ENCODE measurements at places on chromosomes 12 and 14. TPM values are rescaled to one million over a fixed set of nuclear protein-coding genes. Genes with fewer than 3 reads are reported as not detected.

GRCh38 chr14:25086821-25087396, 37.0 kb upstream of the STXBP6 start:
- H3K36me3 ChIP-seq, result no peaks in the 10 kb centered on the region
- no peak overlapping the region for H3K4me3 ChIP-seq
- DNase-seq, result no peak
- no peak overlapping the region for H3K27ac ChIP-seq

GRCh38 chr12:7497661-7498060, 5.9 kb downstream of the CD163 start:
- H3K27me3 ChIP-seq, result no peaks in the 10 kb centered on the region
- no peak overlapping the region for H3K4me3 ChIP-seq
- no peak overlapping the region for H3K27ac ChIP-seq
- no peaks in the 10 kb centered on the region for H3K36me3 ChIP-seq
- DNase-seq, result no peak

DNA sequence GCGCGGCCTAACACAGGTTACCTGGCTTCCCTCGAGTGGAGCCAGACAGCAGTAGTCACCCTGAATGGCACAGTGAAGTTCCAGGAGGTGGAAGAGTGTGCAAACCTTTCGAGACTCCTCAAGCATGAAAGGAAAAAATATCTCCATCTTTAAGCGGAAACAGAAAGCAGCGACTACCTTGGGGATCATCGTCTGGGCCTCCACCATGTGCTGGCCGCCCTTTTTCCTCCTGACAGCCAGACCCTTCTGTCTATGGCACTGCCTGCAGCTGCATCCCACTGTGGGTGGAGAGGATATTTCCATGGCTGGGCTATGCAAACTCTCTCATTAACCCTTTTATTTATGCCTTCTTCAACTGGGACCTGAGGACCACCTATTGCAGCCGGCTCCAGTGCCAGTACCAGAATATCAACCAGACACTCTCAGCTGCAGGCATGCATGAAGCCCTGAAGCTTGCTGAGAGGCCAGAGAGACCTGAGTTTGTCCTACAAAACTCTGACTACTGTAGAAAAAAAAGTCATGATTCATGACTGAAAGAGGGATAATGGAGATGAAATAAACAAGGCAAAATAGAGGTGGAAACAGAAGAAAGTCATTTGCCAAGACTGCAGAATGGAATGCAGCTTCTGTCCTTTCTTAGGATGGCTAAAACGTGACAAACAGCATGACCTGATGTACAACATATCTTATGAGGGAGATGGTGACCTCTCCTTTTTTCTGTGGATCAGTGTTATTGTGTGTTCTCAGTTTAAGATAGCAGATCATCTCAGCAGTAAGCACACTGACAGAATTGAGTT, 2.4 kb upstream of the HEBP1 start:
- H3K36me3 ChIP-seq, result no peaks in the 10 kb centered on the region
- no peak overlapping the region for H3K27ac ChIP-seq
- no peak for DNase-seq
- peaks cover 23% of the 10 kb centered on the region for H3K4me1 ChIP-seq
- no peak overlapping the region for H3K4me3 ChIP-seq

DNA sequence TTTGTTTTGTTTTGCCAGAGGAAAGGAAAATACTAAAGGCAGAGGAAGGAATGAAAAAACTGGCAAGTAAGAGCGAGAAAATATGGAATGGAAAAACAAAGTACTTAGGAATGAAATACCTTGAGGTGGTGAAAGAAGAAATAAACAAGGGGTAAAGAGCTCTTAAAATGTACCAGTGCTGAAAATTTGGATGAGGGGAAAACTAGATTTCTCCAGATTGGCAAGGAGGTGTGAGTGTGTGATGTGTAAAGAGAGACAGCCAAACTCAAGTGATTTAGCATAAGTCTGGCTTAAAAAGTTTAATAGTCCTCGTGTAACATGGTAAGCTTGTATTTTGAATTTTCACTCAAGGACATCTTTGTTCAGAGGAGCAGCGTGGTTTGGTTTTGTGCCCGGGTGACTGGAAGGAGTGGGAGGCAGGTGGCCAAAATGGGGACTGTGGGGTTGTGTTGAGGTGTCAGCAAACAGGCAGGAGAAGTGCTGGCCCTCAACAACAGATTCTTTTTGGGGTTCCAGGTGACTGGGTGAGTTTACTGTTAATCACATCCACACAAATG, 102.7 kb downstream of the DACT1 start:
- DNase-seq, result peak; percentile 43
- H3K27ac ChIP-seq, result no peak overlapping the region
- no peaks in the 10 kb centered on the region for H3K27me3 ChIP-seq
- no peak overlapping the region for H3K4me3 ChIP-seq

DNA sequence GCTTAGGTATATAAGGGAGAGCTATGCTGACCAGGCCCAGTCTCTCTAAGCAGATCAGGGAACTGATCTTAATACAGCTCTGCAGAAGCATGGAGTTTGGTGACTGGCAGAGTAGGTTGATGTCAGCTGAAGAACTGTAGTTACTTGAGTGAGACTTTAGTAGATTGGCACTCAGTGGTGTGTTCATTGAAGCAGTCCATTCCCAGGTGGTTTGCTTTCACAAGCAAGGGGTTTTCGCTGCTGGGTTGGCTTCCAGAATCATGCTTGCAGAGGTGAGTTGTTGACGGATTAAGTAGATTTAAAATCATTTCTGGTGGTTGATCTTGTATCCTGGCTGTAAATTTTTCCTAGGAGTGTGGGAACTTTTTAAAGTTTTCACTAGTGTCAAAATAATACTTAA, 6.5 kb upstream of the DHRS7 start:
- H3K4me3 ChIP-seq, result no peak overlapping the region
- no peak overlapping the region for H3K27ac ChIP-seq

DNA sequence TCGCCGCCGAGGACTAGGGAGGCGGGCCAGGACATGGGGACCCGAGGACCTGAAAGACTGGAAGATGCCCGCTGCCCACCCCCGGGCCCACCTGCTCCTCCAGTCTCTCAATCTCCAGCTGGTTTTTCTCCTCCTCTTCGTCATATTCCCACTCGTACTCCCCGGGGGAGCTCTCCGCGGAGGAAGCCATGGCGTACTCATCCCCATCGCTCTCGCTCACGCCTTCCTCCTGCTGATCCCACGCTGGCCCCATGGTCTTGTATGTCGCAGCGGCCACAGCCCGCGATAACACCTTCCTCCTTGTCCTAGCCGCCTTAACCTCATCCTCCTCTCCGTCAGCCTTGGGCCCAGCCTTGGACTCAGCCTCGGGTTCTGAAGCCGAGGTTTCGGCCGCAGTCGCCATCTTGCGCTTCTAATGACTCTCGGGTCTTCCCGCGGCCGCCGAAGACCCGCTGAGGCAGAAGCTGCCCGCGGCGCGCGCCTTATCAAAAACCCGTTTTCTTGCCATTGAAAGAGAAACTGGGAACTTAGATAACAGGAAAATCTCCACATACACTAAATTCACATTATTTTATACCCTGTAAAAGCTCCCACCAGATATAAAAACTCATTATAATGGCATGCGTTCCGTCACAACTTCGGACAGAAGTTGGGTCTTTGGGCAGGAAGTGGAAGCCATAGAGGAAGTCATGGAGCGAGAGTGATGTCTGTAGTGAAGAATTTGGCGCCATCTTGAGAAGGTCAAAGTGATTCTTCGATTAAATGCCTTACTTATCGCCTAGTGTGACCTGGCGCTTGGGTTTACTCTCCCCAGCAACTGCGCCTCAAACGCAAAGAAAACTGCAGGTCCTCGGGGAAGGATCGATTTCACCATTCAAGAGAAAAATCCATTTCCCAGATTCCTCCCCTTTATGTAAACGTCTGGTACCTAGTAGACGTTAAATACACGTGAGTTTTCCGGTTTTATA, at the start of gene SART3:
SART3 (minus strand) TSS at position 422 of the 968 bp plus-strand sequence; CDS start at position 403, 19 bp downstream.
- peak within 1 kb of the TSS; percentile 91 for H3K4me3 ChIP-seq
- no peaks in the 10 kb centered on the region for H3K36me3 ChIP-seq
- peak within 1 kb of the TSS; percentile 93 for H3K27ac ChIP-seq
- H3K4me1 ChIP-seq, result peaks cover 20% of the 10 kb centered on the region
- H3K27me3 ChIP-seq, result no peaks in the 10 kb centered on the region
- DNase-seq, result peak; percentile 97

- DNase-seq, result no peak
- H3K4me1 ChIP-seq, result peaks cover 3% of the 10 kb centered on the region
- no peaks in the 10 kb centered on the region for H3K36me3 ChIP-seq
- H3K27ac ChIP-seq, result no peak overlapping the region
Observed at GRCh38 chr12:105334582-105334981, 4.1 kb downstream of the C12orf75 start.

GRCh38 chr14:77271113-77271710, at the start of gene NGB:
NGB (minus strand) TSS chr14:77271206; CDS start chr14:77270937, 269 bp downstream.
- H3K27ac ChIP-seq, result no peak within 1 kb of the TSS
- no peaks in the 10 kb centered on the region for H3K4me1 ChIP-seq
- H3K27me3 ChIP-seq, result peaks cover 14% of the 10 kb centered on the region
- H3K4me3 ChIP-seq, result no peak within 1 kb of the TSS

DNA sequence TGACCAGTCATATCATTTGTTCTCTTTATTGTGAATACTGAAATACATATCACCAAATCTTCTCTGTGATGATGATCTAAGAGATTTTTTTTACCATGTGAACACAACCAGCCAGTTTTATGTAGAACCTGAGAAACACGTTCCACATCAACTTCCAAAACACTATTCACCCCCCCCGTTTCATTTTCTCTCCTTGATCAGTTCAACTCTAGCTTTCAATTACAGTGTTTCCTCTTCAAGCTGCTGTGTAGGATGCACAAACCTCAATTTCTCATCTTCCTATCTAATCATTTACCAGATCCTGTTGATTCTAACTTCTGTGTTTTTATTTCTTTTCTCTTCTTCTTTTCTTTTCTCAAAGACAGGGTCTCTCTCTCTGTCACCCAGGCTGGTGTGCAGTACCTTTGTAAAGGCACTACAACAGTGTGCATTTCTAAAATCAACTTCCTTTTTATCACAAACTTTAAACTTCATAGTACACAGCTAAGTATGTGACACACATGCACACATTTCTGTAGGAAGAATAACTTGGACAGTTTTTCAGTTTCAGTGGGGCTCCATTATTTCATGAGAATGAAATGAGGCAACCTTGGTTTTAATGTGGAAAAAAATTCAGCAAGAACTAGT, 149.9 kb upstream of the FBXO33 start:
- no peaks in the 10 kb centered on the region for H3K36me3 ChIP-seq
- H3K27me3 ChIP-seq, result no peaks in the 10 kb centered on the region
- H3K27ac ChIP-seq, result no peak overlapping the region
- no peak for DNase-seq
- H3K4me3 ChIP-seq, result no peak overlapping the region

Gene SPRYD3
- 17.1 TPM for total RNA-seq

Gene ING4
- 22.4 TPM for total RNA-seq

Gene TSPAN8
- 7.1 TPM for total RNA-seq

Gene PMEL
- total RNA-seq, result 1.7 TPM

Gene ACVRL1
- 101 TPM for total RNA-seq

All from lung (tissue), 17 donors.